ENCODE measurements at places on chromosomes 16 and 17.

DNA sequence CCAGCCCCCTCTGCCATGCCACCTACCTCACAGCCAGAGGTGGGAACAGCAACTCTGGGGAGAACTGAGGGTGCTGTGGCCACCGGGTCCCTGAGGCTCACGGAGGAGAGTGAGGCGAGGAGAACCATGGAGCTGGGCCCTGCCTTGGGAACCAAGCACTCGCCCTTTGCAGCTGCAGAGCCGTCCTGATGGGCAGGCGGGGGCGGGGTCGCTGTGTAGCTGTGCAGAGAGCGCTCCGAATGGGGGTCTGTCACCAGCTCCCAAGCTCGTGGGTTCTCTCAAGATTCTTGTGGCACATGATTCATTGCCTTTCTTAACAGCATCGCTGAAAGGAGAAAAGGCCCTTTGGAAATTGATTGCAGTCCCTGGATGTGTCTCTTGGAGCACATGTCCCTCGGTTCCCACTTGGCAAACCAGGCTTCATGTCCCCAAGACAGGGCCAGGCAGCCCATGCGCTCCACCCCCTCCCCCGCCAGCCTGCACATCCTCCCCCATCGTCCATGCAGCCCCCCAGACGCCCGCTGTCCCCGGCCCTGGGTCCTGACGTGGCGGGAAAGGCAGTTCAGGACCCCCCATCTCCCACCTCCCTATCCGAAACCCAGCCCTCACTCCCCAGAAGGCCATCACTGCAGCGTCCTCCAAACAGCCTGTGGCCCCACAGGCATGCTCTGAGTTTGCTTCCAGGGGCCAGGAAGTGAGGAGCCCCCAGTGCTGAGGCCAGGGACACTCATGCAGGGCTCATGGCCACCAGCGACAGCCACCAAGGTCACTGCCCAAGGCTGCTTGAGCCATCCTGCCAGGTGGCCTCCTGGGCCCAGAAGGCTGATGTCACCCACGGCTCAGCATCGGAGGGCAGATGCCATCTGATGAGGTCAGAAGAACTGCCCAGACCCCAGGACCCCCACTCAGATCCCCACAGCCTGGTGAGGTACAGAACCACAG lies 20.6 kb upstream of the CHMP6 start:
- no peak for DNase-seq

GRCh38 chr17:31492880-31493655 lies 101.6 kb downstream of the RAB11FIP4 start:
- peak; percentile 75 for DNase-seq

DNA sequence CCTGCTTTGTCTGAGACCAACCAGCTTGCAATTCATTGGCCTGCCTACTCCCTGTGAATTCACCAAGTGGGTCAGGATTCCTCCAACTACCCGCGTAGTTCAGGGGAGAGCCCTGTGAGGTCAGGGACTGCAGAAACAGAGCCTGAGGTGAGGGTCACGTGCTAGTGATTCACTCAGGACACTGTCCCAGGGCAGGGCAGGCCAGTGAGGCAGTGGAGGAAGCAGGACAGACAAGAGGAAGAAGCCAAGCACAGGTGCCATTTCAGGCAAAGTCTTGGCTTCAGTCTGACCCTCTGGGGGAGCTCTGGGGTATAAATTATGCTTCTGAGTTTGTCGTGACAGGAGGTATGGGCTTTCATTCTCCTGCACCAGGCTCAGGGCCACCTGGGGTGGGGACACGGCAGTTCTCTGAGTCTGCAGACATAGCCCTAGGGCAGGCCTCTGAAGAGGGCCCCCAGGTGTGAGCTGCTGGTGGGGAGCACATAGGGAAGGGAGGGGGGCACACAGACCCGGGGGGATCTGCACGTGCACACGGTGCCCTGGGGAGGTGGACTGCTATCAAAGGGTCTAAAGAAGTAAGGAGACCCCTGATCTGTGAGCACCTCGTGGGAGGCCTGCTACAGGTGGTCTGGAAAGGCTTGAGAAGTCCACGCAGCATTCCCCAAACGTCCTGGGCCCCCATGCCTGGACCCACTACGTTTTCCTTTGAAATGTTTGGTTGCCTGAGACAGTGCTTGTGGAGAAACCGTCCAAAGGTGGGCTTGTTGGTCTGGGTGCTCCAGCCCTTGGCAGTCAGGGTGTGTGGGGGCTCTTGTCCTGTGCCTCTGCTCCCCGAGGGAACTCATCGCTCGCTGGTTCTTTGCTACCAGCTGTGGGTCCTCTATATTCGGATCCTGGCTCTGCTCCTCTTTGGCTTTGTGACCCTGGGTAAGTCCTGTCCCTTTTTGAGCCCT lies 46.4 kb downstream of the NKD1 start:
- no peak for DNase-seq

GRCh38 chr17:77382966-77383612 lies 242.3 kb downstream of the SEC14L1 start:
- DNase-seq, result no peak

- no peak for DNase-seq
Measured at GRCh38 chr16:87550495-87550961, 51.8 kb upstream of the JPH3 start.

- DNase-seq, result no peak
Measured at GRCh38 chr16:27628241-27628942, 78.4 kb downstream of the KATNIP start.

GRCh38 chr16:84368308-84368996 lies at the start of gene ATP2C2:
Gene ATP2C2, plus strand, starts transcription at chr16:84368538. Its CDS starts 78 bp downstream, at chr16:84368616.
- no peak for DNase-seq

GRCh38 chr17:1136748-1137147 lies 43.0 kb downstream of the ABR start:
- DNase-seq, result no peak

- no peak for DNase-seq
Measured at GRCh38 chr17:79458356-79458755, 152.5 kb downstream of the RBFOX3 start.

DNA sequence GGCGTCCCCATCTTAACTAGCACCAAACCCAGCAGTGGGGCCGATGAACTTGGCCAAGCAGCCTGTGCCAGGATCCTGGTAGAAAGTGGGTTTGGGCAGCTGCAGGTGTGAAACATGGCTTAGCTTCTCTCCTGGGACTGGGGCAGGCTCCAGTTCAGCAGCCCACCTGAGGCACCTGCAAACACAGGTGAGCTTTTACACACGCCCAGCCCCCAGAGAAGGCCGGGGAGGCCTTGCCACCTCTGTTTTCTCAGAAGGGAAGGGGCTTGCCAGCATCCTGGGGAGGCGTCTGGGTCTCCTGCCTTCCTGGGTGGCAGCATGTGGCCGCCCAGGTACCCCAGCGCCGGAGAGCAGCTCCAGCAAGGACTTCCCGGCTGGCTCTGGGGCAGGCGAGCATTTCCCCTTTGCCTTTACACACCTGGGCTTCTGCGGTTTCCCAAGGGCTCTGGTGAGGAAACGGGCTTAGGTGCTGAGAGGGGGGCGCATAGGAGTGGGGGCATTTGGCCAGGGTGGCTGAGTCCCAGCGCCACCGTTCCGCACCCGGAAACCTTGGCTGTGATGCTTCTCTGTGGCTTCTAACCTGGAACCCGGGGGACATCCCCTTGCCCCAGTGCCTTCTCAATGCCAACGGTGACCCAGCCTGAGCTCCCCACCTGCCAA lies 81.6 kb upstream of the CBX4 start:
- DNase-seq, result no peak

- DNase-seq, result no peak
Measured at GRCh38 chr17:81419319-81419885, 24.1 kb downstream of the BAHCC1 start.

DNA sequence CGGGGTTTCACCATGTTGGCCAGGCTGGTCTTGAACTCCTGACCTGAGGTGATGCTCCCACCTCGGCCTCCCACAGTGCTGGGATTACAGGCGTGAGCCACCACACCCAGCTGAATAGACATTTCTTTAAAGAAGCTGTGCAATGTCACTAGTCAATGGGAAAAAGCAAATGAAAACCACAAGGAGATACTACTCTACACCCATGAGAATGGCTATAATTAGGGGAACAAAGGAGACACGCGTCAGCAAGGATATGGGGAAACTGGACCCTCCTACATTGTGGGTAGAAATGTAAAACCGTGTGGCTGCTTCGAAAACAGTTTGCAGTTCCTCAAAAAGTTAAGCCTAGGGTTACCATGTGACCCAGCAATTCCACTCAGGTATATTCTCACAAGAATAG lies 103.4 kb downstream of the VPS53 start:
- DNase-seq, result no peak

- DNase-seq, result no peak
Measured at GRCh38 chr17:38421171-38421841, 7.0 kb upstream of the ARHGAP23 start.

DNA sequence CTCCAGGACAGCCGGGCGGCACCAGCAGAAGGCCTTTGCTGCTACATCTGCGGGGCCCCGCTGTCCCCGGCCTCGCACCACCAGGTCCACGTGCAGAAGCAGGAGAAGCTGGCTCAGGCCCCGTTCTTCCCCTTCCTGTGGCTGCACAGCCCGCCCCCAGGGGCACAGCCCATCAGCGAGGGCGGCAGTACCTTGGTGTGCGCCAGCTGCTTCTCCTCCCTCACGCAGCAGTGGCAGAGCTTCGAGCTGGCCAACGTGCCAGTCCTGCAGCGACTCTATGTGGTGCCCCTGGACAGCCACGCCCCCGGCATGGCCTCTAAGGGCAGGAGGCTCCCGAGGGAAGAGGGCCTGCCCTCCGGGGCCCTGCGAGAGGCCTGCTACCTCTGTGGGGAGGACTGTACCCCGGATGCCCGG lies 58.3 kb upstream of the CIBAR2 start:
- no peak for DNase-seq

- DNase-seq, result no peak
Measured at GRCh38 chr16:57343221-57343620, 15.4 kb upstream of the CCL22 start.

DNA sequence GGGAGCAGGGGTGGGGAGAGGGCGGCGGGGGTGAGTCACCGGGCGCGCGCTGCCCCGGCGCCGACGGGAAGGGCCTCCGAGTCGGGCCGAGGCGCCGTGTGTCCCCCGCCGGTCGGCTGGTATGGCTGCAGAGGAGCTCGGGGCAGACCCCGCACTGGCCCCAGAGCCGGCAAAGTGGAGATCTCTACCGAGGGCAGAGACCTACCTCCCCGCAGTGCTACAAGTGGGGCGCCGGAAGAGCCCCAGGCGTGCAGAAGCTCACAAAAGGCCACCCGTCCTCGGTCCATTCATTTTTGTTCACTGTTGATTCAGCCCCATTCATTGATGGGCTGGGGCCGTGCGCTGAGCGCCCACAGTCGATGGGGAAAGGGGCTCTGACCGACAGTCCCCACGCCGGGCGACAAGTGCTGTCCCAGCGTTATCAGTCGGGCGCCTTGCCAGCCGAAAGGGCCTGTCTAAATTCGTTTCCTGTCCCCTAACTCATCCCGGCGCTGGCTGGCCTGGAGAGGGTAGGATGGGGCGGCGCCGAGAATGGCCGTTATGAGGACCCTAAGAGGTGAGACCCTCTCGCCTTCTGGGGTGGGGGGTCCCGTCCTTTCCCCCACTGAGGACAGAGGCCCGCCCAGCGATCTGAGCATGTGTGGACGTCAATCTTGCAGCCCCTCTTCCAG lies 709 bp upstream of the ENO3 start:
- DNase-seq, result no peak

GRCh38 chr17:57262557-57262956 lies 6.2 kb downstream of the MSI2 start:
- DNase-seq, result no peak

DNA sequence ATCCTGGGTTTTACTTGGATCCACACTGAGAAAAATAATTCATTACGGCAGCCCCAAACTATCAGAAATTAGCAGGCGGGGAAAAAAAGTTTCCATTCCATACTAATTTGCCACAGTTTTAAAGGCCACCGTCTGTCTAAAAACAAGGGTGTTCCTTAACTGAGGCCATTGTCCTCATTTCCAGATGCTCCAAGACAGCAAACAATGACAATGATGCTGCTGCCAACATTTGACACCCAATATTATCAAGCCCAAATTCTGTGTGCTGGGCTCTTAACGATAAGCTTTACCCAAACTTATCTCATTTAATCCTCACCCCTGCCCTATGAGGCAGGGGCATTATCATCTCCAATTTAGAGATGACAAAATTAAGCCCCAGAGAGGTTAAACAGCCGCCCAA lies 26.3 kb downstream of the CUEDC1 start:
- no peak for DNase-seq

DNA sequence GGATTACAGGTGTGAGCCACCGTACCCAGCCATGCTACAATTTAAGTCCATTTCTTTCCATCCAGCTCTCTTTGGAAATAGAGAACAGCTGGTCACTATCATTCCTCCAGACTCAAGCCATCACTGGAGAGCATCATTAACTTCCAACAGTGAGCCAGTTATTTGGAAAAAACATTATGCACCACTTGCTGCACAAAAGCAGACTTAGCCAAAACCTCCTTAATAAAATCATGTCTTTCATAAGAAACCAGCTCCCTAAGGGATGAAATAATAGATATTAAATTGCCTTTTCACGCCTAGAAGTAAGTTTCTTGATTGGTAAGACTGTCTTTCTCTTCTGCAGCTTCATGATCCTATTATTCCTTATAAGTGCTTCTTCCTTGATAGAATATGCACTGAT lies 17.9 kb downstream of the SLC39A11 start:
- DNase-seq, result no peak
